Lung (tissue), 17 donors: ENCODE measurements at places on chromosomes 2 and 18. TPM values are rescaled to one million over a fixed set of nuclear protein-coding genes. Genes with fewer than 3 reads are reported as not detected.

DNA sequence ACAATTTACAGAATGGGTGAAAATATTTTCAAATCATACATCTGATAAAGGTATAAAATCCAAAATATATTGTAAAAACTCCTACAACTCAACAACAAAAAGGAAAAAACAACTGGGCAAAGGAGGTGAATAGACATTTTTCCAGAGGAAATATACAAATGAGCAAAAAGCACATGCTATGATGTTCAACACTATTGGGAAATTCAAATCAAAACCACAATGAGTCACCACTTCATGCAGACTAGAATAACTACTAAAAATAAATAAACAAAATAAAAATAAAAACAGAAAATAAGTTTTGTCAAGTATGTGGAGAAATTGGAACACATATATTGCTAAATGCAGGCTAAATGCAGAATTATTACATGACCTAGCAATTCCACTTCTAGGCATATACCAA lies 120.9 kb downstream of the FSIP2 start:
- no peak for DNase-seq

GRCh38 chr2:71611781-71612527 lies 158.6 kb downstream of the DYSF start:
- DNase-seq: no peak

DNA sequence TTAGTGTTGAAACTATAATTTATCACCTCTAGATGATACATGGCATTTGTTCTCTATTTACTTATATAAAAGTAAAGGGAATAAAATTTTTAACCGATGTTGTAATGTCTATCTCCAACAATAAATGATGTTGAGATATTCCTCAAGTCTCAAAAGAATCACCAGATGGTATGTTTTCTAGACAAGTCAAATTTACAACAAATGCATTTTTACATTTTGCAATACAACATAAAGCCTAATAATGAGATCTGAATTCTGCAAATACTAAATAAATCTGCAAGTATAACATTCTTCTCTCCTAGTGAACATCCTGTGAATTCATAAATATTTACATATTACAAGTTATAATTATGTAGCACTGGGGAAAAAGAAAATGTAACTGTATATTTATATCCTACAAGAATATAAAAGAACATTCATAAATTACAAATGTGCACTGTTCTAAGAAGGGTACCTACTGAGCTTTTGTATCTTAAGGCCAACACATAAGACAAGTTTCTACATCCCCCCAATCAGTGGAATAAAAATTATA lies 1504.4 kb upstream of the ZEB2 start:
- peak; percentile 91 for DNase-seq

DNA sequence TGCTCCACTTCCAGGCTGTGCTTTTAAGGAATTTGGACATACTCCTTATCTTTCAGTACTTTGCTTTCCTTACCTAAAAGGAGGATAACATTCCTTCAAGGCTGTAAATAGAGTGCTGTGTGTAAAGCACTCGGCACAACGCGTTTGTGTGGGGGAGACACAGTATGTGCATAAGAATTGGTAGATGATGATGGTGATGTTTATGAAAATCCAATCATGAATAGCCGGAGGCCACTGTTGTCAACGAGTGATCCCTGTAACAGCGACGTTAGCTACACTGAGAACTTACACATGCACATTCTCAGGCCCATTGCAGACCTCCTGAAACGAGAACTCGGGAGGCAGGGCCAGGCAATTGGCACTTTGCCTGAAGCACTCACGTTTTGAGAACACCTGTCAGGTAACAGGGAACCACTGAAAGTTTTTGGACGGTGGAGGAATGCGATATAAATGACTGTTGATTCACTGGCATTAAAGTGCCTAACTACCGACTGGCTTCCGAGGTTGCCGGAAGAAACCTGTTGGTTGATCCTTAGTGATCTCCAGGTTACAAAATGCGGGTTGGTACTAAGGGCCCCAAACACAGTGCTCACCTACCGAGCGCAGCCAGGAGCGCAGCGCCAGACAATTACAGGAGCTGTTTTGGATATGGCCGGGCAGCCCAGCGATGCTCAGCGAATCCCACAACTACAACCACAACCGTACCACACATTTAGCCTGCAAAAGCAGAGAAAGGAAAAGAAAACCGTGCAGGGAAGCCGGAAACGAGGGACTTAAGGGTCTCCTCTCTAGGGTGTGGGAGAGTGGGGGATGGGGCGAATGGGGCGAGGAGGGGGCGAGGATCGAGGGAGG lies 1.0 kb upstream of the MAP4K4 start:
- DNase-seq: peak; percentile 78

GRCh38 chr18:74512321-74513053 lies 16.3 kb downstream of the CNDP2 start:
- no peak for DNase-seq

- DNase-seq: no peak
Measured at GRCh38 chr18:61572871-61573270, 239.6 kb downstream of the CDH20 start.

Gene ARHGAP25
- 17.1 TPM for total RNA-seq

Gene FAM110C
- 3.0 TPM for total RNA-seq

Gene CD207
- 0.11 TPM for total RNA-seq

Gene TBC1D8
- total RNA-seq: 40.7 TPM

Gene MARCO
- total RNA-seq: 20.3 TPM

Gene CNRIP1
- total RNA-seq: 13.6 TPM
